Stimulated activated CD4-positive, alpha-beta T cell treated with anti-CD3 and anti-CD28 coated beads, Interleukin-4, amount 100 ng/mL, for 4 hours (primary cell): ENCODE measurements at places on chromosomes 16 and 17.

- DNase-seq = no peak
Measured at GRCh38 chr17:40315678-40316570, 6.9 kb downstream of the RARA start.

- DNase-seq = no peak
Measured at GRCh38 chr17:35514564-35514963, 22.9 kb downstream of the SLFN12L start.

DNA sequence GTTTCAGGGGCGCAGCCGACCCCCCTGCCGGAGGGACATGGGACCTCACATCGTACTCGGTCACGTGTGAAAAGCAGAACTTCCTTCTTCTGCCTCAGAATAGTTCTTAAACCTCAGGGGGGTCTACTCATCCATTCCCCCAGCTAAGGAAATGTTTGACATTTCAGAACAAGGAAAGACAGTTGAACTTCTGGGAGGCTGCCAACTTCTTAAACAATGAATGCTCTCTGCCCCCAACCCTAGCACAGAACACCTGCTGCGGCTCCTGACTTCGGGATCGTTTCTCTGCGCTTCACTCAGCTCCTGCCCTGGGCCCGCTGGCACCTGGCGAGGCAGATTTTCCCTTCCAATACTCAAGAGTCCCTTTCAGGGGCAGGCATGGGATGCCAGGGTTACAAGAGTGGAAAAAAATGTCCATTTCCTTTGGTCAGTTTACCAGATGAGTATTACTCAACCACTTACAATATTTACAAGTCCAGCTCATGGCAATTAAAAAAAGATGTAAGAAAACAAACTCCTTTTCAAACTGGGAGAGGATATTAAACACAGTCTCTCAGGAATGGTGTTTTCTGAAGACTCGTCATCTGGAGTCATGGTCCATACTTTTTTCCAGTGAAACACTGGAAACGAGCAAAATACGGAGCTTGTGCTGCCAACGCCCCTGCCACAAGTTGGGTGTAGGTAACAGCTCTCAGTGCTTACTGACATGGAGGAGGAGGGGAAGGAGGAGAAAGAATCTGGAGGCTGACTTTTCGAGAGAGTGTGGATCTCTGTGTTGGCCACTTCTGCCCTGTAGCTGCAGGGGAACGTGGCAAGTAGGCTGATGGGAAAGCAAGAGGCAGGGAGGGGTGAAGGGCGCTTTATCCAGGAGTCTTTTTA is 235.7 kb downstream of the NTN1 start:
- DNase-seq = no peak

GRCh38 chr16:78098087-78098486 is 1.4 kb upstream of the WWOX start:
- DNase-seq = no peak

DNA sequence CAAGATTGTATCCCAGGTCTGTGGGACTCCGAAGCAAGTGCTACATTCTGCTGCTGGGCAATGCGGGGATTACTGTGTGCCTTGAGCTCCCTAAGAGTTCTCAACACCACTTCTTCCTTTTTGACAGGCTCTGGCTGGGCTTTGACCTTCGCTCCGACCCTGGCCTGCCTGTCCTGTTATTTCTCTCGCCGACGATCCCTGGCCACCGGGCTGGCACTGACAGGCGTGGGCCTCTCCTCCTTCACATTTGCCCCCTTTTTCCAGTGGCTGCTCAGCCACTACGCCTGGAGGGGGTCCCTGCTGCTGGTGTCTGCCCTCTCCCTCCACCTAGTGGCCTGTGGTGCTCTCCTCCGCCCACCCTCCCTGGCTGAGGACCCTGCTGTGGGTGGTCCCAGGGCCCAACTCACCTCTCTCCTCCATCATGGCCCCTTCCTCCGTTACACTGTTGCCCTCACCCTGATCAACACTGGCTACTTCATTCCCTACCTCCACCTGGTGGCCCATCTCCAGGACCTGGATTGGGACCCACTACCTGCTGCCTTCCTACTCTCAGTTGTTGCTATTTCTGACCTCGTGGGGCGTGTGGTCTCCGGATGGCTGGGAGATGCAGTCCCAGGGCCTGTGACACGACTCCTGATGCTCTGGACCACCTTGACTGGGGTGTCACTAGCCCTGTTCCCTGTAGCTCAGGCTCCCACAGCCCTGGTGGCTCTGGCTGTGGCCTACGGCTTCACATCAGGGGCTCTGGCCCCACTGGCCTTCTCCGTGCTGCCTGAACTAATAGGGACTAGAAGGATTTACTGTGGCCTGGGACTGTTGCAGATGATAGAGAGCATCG is 2.4 kb downstream of the SLC16A13 start:
- DNase-seq = no peak

DNA sequence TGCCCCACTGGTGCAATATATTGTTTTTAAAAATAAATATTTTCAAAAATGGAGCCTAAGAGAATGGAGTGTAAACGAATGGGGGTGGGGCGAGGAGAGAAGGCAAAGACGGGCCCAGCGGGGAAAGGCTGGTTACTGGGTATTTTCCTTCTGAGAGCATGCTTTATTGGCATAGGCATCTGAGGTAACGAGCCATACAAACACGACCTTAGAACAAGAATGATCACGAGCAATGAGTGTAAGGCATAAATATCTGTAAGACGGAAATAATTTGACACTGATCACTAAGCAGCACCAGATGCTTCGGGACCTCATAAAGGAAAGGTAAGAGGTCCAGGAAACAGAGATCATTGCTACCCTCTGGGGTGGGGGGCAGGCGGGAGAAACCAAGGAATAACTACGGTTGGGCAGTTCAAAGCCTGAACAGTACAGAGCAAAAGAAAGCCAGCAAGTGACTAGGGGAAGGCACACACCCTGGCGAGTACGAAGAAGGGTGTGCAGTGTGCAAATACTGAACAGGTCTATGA is 959 bp downstream of the SSH2 start:
- DNase-seq = no peak

- no peak for DNase-seq
Measured at GRCh38 chr17:67052720-67053437, 8.5 kb downstream of the CACNG1 start.

DNA sequence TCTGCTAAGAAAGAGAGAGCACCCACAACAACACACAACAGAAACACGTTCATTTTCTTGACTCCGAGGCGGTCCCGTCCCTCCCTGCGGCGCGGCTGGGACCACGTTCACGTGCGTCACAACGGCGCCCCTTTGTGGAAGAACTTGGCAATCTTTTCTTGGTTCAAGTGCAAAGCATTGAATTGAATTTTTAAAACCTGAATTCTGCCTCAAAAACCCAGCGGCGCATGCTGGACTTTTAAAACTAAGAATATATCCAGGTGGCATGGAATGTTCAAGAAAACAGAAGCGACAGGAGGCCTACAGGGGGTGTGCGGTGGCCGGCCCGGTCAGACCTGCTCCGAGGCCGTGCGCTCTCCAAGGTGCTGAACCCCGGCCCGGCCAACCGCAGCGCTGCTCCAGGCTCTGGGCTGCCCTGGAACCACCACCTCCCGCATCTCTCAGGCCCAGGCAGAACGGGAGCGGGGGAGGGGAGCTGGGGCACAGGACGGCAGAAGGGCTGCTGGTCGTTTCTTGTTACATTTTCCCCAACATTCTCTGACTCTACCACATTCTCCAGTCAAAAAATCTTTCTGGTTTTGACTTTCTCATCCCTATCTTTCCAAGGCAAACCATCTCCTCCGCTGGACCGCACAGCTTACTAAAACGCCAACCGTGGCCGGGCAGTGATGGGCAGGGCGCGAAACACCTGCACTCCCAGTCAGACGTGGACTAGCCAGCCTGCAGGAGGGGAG is 3.4 kb upstream of the HEXD start:
- DNase-seq = peak; percentile 72

DNA sequence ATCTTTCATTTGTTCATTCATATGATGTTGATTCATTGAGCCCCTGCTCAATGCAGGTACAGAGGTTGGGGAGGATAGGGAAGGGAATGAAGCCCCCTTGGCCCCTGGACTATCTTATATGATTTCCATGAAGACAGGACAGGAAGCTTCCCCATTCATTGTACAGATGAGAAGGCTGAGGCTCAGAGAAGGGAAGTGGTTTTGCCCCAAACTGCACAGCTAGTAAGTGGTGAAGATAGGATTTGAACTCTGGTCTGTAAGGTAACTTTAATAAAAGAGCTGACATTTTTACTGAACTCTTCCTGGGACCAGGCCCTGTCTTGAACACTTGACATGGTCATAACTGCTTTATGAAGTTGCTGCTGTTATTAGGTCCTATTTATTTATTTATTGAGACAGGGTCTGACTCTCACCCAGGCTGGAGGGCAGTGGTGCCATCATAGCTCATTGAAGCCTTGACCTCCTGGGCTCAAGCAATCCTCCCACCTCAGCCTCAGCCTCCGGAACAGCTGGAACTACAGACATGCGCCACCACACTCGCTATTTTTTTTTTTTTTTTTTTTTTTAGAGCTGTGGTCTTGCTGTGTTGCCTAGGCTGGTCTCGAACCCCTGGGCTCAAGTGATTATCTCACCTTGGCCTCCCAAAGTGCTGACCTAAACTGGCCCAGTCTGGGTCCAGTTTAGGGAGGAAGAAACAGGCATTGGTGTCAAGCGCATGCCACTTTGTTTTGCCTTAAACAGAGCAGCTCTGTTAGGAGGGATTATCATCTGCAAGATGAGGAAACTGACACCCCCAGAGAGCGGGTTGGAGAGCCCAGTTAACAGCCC is 5.0 kb downstream of the CTF1 start:
- DNase-seq = no peak

DNA sequence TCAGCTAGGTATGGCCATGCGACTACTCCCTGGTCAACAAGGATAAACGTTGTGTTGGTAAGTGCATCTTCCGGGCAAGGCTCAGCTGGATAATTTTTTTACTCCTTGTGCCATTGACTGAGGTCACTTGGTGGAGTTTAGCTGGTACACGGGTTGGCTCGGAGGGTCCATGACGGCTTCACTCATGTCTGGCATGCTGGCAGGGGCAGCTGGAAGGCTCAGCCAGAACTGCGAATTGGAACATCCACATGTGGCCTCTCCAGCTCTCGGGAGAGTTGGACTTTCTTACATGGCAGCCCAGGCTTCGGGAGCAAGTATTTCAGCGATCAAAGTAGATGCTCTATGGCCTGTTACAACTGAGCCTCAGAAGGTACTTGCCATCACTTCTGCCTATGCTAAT is 31.5 kb upstream of the CRYBA1 start:
- DNase-seq = no peak

- no peak for DNase-seq
Measured at GRCh38 chr16:766008-766819, 5.7 kb downstream of the MSLN start.

- no peak for DNase-seq
Measured at GRCh38 chr16:70809392-70810060, 8.6 kb upstream of the VAC14 start.

DNA sequence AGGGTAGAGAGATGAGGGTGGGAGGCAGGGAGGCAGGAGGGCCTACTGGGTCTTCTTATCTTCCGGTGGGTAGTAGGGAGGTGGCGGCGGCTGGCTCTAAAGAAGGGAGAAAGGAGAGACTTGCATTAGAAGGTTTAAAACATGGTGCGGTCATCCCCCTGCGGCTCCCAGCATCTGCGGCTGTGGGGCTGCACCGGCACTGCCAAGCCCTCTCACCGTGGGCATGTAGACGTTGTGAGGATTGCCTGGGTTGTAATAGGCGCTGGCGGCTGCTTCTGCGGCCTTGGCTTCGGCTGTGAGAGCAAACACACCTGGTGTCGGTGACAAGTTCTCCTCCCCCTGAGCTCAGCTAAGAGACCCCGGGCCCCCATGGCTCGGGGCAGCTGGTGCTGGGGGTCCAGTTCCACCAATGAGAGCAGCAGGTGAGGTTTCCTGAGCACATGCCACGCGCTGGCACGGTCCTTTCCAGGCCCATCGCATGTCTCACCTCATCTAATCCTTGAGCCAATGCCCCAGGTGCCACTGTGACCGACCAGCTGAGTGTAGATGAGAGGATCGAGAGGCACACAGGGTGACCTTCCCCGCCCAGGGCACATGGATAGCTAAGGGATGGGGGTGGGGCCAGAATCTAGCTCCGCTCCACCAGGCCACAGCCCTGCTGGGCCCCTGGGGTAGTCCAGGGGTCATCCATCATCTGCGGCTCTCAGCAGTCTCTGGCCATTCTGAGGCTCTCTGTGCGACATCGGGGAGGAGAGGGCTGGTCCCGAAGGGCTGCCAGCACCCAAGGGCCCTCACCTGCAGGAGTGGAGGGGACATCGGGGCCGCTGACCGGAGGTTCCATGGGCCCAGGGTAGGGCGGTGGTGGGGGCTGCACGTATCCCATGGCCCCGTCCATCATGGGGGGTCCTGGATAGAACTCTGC is 2.7 kb upstream of the UNC13D start:
- no peak for DNase-seq

- DNase-seq = no peak
Measured at GRCh38 chr16:87929986-87930385, 6.3 kb downstream of the CA5A start.

DNA sequence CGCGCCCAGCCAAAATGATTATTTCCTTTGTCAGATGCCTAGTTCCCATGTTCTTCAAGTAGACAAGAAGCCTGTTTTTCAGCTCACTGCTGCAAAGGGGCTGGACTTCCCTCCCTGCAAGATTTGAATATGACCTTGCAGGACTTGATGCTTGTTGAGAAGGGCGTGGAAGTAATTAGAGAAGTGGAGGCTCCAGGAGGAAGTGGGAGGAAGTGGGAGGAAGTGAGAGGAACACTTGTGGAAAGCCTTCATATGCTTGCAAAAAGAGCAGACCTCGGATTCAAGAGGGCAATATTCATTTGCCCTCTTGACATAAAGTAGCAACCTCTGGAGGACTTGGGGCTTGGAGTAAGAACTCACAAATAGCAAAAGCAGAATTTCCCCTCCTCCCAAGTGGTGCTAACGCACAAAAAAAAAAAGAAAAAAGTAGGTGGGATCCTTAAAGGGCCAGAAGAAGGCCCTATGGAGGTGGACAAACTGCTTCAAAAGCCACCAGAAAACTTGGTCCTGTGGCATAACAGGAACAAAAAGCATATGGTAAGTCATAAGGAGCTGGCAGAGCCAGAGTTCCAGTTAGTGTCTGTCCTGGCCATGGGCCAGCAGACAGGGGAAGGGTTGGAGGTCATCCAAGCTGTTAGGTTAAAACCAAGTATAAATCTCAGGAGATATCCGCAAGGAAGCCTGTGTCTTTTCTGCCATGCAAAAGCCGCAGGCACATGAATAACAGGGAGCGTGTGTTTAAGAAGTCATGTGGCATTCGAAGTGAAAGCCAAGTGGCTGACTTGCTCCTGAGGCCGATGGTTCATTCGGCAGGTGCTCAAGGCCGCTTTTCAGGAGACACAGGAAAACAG is 20.6 kb upstream of the PRKAR1A start:
- DNase-seq = no peak

DNA sequence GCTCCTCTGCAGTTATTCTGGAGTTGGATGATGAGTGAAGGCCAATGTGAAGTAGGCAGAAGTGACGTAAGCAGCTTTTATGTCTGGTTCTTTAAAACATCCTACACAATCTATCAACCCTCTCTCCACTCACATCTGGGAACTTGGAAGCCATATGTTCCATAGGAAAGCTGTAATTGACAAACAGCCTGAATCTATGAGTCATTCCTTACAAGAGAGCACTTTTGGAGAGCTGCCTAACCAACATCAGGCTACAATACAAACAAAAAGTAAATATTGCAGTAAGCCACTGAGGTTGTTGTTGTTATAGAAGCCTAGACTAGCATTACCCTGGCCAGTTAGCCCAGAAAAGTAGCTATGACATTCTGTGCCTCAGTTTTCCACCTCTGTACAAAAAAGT is 5.9 kb downstream of the CCL7 start:
- DNase-seq = no peak
